Keratinocyte (primary cell): ENCODE measurements at places on chromosomes 13 and 19. TPM values are rescaled to one million over a fixed set of nuclear protein-coding genes. Genes with fewer than 3 reads are reported as not detected.

Gene C1QTNF9
- polyA plus RNA-seq = not detected in 3 replicates

Gene ITGBL1
- polyA plus RNA-seq = 0.33 to 3.1 TPM (median 2.1 TPM) in 3 replicates

Gene COL4A1
- polyA plus RNA-seq = 14.5 to 30.3 TPM (median 22.3 TPM) in 3 replicates

Gene FUT3
- 2.6 to 3.0 TPM (median 2.9 TPM) in 3 replicates for polyA plus RNA-seq

Gene ZIK1
- 3.5 to 4.5 TPM (median 3.9 TPM) in 3 replicates for polyA plus RNA-seq

Gene LIN7B
- 1.6 to 2.8 TPM (median 1.7 TPM) in 3 replicates for polyA plus RNA-seq

Gene BEST2
- polyA plus RNA-seq = 0.03 TPM in 1 of 3 replicates, not detected in the others

Gene NBEA
- 0.02 to 0.06 TPM (median 0.05 TPM) in 3 replicates for polyA plus RNA-seq

Gene KLK3
- not detected in 3 replicates for polyA plus RNA-seq
